ENCODE measurements at places on chromosomes 16 and 17.

DNA sequence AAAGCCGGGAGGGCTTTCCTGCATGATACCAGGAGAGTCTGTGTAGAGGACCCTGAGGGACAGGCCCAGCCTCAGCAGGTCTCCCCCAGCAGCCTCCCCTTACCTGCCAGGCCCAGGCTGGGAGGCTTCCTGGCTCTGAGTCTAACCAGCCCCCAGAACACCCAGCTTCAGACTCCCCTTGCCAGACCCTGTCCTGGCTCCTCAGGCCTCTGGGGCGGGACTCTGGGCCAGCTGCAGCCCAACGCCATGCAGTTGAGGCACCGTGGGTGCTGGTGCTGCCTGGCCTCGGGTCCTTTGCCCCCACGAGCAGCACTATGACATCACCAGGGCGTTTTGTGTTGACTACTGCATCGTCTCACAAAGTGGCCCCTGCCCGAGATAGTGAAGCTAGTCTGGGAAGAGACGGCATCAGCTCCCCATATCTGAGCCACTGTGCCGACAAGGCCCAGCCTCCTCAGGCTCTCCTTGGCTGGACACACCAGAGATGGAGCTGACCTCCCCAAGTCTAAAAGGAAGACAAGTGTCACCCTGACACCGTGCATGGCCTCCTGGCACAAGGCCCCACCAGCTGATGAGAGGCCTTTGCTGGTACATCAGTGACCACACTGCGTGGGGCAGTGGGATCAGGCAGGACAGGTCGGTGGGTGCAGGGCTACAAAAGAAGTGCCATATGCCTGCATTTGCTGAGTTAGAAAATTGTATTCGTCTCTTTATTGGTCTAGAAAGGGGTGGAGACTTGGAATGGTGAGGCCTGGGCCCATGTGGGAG, 10.6 kb downstream of the ALDH3A1 start:
- no peak for DNase-seq

DNA sequence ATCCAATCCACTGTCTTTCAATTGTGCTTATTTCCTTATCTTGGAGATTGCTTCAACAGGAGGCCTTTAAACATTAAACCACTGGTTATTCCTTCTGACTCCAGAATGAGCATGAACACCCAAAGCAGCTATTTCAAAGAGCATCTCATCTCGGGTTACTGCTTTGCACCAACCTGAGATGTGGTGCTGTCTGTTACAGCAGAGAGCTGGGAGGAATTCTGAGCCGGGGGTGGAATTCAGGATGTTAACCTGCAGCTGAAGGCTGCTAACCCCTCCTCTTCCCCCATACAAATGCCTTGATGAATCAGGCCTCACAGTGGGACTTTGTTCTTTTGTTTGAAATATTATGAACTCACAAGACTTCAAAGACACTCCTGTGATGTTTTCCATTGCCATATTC, 113.1 kb downstream of the SHISA9 start:
- DNase-seq, result no peak

- DNase-seq, result no peak
These were observed 9.0 kb downstream of the KRTAP9-7 start for GRCh38 chr17:41284546-41284945.

GRCh38 chr16:50742576-50743200, 802 bp downstream of the CYLD start:
- peak; percentile 12 for DNase-seq

DNA sequence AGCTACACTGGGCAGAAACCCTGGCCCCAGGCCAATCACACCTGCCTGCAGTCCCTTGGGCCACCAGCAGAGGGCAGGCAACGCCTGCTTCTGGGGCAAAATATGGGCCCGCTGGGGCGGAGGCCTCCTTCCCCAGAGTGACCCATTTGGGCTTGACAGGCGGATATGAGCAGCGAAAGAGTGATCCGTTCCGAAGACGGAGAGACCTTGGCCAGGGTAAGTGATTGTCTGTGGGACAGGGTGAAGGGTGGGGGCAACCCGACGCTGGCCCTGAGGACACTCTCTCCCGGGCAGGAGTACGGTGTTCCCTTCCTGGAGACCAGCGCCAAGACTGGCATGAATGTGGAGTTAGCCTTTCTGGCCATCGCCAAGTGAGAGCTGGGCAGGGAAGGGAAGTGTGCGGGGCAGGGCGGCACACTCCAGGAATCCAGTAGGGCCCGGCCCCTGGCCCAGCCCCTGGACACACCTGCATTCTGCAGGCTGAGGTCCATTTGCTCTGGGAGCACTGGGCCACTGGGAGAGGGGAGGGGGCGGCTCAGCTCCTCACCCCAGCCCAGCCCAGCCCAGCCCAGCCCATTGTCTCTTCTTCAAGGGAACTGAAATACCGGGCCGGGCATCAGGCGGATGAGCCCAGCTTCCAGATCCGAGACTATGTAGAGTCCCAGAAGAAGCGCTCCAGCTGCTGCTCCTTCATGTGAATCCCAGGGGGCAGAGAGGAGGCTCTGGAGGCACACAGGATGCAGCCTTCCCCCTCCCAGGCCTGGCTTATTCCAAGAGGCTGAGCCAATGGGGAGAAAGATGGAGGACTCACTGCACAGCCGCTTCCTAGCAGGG, 3.5 kb upstream of the NHERF1 start:
- peak; percentile 63 for DNase-seq

GRCh38 chr17:7853691-7854038, 1.2 kb upstream of the TMEM88 start:
- DNase-seq, result no peak

DNA sequence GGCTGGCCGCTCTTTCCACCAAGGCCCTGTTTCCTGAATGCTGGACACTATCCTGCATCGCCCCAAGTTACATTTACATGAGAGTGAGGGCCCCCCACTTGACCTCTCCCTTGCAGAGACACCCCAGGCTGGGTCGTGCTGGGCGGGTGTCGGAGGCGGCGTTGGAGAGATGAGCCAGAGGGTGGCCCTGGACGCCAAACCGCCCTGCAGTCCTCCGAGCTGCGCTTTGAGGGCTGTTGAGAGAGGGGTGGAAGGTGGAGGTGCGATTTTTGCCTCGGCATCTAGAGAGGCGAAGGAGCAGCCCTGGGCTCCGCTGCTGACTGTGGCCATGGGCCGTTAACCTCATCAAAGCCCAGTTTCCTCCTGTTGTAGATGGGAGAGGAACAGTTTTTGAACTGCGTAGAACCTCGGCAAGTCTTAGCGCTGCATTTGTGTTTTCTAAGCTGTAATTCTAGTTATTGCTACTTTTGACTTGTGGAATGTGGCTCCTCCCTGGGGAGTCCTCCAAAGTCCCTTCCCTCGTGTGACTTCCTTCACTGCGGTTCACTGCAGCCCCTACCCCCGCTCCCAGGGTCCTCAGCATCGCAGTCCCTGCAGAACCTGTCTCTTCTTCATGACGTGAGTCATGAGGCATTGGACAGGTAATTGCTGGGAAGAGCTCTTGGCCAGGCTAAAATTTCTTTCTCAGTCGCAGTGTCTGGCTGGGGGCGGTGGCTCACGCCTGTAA, 986 bp upstream of the ELOB start:
- peak; percentile 32 for DNase-seq

DNA sequence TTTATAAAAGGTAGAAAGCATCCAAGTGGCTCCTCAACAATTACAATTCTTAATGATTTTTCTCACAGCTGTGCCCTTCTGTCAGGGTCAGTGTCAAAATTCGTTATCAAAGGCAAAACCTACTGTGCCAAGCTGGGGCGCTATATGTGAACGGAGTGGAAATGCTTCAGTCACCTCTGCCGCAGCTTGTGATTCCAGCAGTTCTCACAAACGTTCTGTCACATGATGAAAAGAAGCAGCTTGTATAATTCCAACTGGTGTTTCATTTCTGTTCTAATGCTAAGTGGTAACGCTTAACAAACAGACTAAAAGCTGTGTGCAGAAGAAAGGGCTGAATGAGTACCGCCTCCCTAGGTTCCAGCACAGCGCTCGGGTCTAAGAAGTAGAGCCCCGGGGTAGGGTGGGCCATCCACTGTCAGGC, 14.2 kb downstream of the PLD6 start:
- DNase-seq, result no peak

- no peak for DNase-seq
These were observed 352.9 kb downstream of the UTP18 start for GRCh38 chr17:51613255-51613654.

DNA sequence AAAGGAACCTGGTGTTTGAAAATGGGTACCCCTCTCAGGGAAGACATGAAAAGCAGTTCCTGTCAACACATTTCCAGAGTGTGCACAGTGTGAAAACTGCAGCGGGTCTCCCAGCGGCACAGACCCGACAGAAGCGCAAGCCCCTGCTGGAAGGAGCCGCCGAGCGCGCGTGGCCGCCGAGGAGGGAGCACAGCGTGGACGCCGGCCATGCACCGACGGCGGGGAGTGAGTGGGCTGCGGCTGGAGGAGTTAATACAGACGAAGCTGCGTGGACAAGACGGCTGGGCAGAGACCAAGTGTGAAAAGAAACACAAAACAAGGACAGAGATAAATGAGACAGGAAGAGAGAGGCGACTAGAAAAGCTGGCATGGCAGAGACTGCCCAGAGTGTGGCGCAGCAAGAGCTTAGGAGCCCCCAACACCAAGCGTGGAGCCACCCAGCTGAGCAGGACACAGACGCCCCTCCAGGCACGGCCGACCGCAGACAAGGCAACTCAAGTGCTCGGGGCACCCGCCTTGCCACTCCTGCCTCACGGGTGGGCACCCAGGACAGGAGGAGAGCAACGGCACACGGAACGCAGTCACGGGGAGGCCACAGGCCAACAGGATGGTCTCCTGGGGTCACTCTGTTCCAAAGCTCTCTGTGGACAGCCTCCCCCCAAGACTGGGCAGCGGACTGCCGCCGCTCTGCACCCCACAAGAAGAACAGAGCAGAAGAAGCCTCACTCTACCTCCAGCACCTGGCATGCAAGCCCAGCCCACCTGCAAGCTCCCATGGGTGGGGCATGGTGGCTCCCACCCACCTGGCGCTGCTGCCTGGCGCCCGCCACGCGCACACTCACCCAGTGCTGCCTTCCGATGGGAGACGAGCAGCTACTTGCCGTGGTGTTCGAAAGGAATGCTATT, 16.5 kb downstream of the SLC16A3 start:
- no peak for DNase-seq

DNA sequence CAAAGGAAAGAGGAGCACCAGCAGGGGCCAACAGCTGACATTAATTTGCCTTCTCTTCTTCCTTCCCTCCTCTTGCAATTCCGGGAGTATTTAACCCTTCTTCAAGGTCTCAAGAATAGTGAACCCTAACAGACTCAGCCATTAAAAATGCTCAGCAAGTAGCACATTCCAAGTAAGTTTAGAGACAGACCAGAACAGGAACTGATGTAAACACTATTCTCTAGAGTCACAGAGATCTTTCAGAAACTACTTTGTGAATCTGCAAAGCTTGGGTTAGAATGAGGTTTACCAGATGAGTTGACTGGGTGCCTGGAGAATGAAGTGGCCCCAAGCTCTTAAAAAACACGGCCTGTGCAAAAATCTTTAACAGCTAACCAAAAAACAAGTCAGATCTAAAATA, 50.9 kb downstream of the TEX2 start:
- no peak for DNase-seq

DNA sequence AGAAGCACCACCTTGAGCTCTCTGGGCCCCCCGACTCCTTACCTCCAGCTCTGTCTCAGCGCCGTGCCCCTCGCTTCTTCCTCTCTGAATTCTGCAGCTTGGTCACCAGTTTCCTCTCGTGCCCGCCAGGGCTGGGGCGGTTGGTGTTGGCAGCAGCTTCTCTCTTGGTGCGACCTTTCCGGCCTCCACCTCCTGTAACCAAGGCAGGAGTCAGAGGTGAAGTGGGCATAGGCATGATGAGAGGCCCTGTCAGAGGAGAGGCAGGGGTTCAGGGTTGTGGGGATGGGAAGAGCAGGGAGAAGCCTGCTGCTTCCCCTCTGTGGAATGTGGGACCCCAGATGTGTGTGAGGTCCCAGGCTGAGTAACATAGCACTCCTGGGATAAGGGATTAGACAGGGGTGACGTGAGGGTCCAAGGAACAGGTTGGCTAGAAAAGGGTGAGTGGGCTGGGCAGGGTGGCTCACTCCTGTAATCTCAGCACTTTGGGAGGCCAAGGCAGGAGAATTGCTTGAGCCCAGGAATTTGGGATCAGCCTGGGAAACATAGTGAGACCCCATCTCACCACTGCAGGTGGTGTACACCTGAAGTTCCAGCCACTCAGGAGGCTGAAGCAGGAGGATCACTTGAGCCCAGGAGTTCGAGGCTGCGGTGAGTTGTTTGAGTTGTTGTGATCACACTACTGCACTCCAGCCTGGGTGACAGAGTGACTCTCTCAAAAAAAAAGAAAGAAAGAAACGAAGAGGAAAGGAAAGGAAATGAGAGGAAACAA, 626 bp downstream of the NUPR1 start:
- DNase-seq, result no peak

- DNase-seq, result peak; percentile 72
These were observed 44.3 kb downstream of the TBC1D16 start for GRCh38 chr17:79991140-79991923.

DNA sequence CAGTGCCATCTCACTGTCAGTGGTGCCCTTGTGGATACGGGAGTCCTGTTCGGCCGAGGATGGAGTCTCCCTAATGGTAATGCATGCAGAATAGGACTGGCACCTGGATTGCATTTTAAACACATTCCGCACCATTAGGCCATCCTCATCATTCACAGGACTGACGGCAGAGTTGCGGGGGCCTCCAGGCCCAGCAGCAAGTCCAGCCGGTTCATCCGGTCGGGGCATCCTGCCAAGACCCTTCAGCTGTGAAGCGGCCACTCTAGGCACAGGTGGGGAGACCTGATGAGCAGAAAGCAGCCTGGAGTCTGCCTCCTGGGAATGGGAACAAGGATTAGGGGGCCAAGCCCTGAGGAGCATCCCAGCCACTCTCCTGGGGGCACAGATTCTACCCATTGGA, 90.3 kb upstream of the XYLT1 start:
- no peak for DNase-seq

- DNase-seq, result no peak
These were observed 6.6 kb downstream of the CAPN15 start for GRCh38 chr16:534135-534534.

DNA sequence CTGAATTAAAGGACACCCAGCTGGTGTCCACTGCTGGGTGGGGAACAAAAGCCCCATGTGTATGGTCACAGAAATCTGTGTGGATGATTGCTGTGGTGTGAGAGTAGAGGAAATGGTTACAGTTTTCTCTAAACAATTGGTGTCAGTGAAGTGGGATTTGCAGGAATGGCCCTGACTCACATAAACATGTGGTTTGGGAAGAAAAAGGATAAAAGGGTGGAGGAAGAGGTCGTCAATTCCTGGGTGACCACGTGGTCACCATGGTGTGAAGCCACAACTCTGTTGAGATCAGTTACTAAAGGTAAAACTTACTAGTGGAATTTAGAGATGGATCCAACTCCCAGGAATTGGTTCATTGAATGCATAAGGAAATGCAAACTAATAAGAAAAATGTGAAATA, 3.6 kb upstream of the TUBG2 start:
- DNase-seq, result no peak

DNA sequence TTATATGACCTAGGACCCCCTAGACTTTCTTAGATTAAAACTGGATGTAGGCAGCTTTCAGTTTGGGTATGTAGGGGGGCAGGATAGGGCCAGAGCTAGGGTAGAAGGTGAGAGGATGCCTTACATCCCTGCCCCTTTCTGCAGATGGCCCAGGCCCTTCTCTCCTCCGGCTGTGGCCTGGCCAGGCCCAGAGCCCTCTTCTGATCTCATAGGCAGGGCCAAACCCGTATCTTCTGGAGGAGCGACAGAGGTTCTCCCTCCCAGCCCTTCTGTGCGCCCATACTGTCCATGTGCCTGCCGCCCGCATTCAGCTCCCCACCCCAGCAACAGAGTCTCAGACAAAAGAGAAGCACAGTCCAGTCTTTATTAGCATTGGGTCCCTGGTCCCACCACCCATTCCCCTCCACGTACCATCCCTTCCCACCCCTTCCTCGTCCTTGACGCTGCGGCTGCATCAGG, 2.0 kb upstream of the TSPOAP1 start:
- no peak for DNase-seq

All from hindlimb muscle (tissue), 1 donor.